Tibial nerve (tissue), 4 donors: ENCODE measurements at places on chromosomes 13 and 19.

- peak overlapping the region; percentile 100 for H3K27ac ChIP-seq
- H3K36me3 ChIP-seq = peaks cover 63% of the 10 kb centered on the region
- peaks cover 41% of the 10 kb centered on the region for H3K4me1 ChIP-seq
- no peak overlapping the region for H3K4me3 ChIP-seq
- H3K27me3 ChIP-seq = no peaks in the 10 kb centered on the region
- no peak for DNase-seq
Measured at GRCh38 chr19:18308051-18308947, 14.6 kb downstream of the LSM4 start.

- peak within 1 kb of the TSS; percentile 88 for H3K27ac ChIP-seq
- H3K4me3 ChIP-seq = peak within 1 kb of the TSS; percentile 97
- H3K4me1 ChIP-seq = peaks cover 38% of the 10 kb centered on the region
- no peaks in the 10 kb centered on the region for H3K36me3 ChIP-seq
- peak; percentile 62 for DNase-seq
Measured at GRCh38 chr13:114132419-114133121, at the start of gene RASA3. TSS of gene RASA3 (minus strand) at chr13:114132623. CDS start at chr13:114132489, 134 bp downstream.

- no peak overlapping the region for H3K4me3 ChIP-seq
- no peaks in the 10 kb centered on the region for H3K4me1 ChIP-seq
- no peaks in the 10 kb centered on the region for H3K36me3 ChIP-seq
- DNase-seq = no peak
- H3K27ac ChIP-seq = no peak overlapping the region
Measured at GRCh38 chr13:21797736-21798135, 126.9 kb downstream of the FGF9 start.

GRCh38 chr13:111516712-111517640, 196.5 kb downstream of the TEX29 start:
- no peaks in the 10 kb centered on the region for H3K4me1 ChIP-seq
- DNase-seq = no peak
- H3K27ac ChIP-seq = no peak overlapping the region
- peaks cover 53% of the 10 kb centered on the region for H3K27me3 ChIP-seq
- H3K36me3 ChIP-seq = no peaks in the 10 kb centered on the region

DNA sequence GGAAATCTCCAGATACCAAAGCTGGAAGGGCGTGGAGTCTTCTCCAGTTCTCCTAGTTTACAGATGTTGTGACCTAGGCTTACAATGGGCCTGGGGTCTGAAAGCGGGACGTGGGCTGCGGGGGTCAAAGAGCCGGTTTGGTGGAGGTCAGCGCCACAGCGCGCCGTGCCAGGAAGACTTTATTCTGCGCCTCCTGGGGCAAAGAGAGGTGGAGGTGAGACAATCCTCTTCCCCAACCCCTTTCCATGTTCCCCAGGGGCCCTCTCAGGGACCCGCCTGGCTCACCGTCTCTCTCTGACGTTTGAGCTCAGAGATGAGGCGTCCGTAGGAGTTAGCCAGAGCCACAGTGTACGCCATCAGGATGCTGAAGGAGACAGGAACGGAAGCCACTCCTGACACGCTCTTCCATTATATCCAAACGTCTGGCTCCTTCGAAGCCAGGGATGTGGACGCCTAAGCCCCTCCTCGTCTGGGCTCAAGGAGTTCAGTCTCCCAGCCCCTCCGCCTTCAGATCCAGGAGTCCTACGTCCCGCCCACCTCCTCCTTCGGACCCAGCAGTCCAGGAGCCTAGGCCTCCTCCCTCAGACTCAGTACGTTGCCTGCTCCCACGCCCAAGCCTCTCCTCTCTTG, 776 bp upstream of the LENG1 start:
- peaks cover 31% of the 10 kb centered on the region for H3K36me3 ChIP-seq
- H3K4me3 ChIP-seq = peak overlapping the region; percentile 57
- H3K4me1 ChIP-seq = no peaks in the 10 kb centered on the region

DNA sequence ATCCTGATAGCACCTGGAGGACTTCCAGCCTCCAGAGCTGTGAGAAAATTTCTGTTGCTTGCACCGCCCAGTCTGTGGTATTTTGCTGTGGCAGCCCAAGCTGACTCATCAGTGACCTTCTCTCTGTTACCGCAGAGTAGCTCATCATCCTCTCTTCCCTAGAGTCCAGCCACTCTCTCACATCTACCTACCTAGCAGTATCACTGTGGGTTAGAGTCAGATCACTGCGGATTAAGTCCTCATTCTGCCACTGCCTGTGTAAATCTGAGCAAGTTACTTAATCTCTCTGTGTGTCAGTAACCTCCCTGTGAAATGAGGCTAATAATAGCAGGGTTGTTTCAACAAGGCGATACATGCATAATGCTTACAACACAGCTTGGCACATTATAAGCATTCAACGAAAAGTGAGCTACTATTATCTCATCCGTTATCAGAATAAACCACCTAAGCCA, 40.3 kb upstream of the USPL1 start:
- no peak for DNase-seq
- H3K4me3 ChIP-seq = no peak overlapping the region
- peaks cover under 1% of the 10 kb centered on the region for H3K4me1 ChIP-seq

- H3K27ac ChIP-seq = no peak overlapping the region
- no peaks in the 10 kb centered on the region for H3K36me3 ChIP-seq
- peak overlapping the region; percentile 19 for H3K4me3 ChIP-seq
- no peak for DNase-seq
- no peaks in the 10 kb centered on the region for H3K4me1 ChIP-seq
Measured at GRCh38 chr13:106867249-106867648, 299.3 kb upstream of the ARGLU1 start.

- H3K27me3 ChIP-seq = no peaks in the 10 kb centered on the region
- DNase-seq = no peak
- H3K36me3 ChIP-seq = no peaks in the 10 kb centered on the region
- no peaks in the 10 kb centered on the region for H3K4me1 ChIP-seq
- no peak overlapping the region for H3K27ac ChIP-seq
Measured at GRCh38 chr19:33458171-33458633, 63.4 kb downstream of the PEPD start.

DNA sequence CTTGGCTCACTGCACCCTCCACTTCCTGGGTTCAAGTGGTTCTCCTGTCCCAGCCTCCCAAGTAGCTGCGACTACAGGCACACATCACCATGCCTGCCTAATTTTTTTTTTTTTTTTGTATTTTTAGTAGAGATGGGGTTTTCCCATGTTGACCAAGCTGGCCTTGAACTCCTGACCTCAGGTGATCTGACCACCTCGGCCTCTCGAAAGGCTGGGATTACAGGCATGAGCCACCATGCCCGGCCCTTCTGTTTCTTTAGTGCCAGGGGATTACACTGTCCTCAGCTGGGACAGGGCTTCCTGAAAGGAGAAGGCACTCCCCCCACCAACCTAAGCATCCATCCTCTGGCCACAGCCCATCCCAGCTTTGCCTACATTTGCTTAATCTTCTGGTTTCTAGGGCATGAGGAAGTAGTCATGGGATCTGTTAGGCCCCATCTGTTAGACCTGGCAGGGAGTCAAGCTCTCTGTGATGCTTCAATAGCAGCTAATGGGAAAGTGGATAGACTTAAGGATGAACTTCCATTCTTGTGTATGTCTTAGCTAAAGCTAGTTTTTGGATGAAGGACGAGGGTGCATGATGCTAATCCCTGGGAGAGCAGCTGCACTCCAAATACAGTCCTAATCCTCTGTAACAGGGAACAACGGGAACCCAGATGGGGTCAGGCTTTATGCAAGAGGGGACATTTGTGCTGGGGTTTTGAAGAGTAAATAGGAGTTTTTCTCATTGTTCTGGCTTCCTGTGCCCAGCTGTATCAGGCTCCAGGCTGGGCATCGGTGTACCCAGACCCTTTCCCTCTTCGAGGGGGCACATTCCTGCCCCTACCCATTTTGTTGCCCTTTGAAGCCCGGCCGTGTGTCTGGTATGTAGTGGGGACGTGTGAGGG, 2.6 kb downstream of the VAV1 start:
- DNase-seq = no peak
- no peak overlapping the region for H3K27ac ChIP-seq
- no peaks in the 10 kb centered on the region for H3K4me1 ChIP-seq
- H3K36me3 ChIP-seq = no peaks in the 10 kb centered on the region
- no peak overlapping the region for H3K4me3 ChIP-seq

DNA sequence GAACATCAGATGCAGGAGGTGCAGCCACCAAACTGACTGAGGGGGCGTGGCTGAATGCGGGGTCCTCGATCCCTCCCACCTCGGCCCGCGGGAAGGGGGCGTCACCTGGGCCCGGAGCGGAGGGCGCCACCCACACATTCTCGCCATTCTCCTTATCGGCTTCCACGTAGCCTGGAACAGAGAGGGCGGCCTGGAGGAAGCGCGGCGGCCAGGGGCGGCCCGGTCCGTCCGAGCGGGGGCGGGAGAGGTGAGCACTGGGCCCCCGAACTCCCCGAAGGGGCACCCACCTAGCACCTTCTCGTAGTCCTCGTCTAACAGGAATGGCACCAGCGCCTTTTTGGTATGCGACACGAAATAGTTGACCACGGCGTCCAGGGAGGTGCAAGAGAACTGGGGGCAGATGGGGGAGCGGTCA, 11.8 kb downstream of the STAP2 start:
- no peak for DNase-seq
- H3K4me3 ChIP-seq = no peak overlapping the region
- no peaks in the 10 kb centered on the region for H3K36me3 ChIP-seq
- no peaks in the 10 kb centered on the region for H3K4me1 ChIP-seq
- H3K27me3 ChIP-seq = peaks cover 15% of the 10 kb centered on the region

DNA sequence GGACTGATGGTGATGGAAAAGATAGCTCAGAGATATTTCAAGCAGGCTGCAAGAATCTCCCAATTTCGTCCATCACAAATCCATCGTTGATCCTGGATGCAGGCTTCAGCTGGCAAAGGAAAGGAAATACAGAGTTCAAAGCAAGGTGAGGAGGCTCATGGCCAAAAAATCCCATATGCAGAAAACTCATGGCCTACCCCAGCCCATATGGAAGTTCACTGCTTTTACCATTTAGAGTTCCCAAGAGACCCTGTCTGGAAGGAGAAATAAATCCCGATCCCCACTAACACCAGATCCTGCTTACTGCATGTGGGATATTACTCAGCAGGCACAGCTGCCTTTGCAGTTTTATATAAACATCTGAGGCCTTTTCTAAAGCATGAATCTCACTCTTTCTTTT, 412.9 kb upstream of the SPRY2 start:
- H3K27ac ChIP-seq = no peak overlapping the region
- H3K36me3 ChIP-seq = no peaks in the 10 kb centered on the region
- H3K4me3 ChIP-seq = no peak overlapping the region
- no peaks in the 10 kb centered on the region for H3K4me1 ChIP-seq
- H3K27me3 ChIP-seq = no peaks in the 10 kb centered on the region

- no peaks in the 10 kb centered on the region for H3K36me3 ChIP-seq
- H3K4me3 ChIP-seq = no peak overlapping the region
- no peaks in the 10 kb centered on the region for H3K4me1 ChIP-seq
- no peak overlapping the region for H3K27ac ChIP-seq
Measured at GRCh38 chr13:21871919-21872318, 201.0 kb downstream of the FGF9 start.

DNA sequence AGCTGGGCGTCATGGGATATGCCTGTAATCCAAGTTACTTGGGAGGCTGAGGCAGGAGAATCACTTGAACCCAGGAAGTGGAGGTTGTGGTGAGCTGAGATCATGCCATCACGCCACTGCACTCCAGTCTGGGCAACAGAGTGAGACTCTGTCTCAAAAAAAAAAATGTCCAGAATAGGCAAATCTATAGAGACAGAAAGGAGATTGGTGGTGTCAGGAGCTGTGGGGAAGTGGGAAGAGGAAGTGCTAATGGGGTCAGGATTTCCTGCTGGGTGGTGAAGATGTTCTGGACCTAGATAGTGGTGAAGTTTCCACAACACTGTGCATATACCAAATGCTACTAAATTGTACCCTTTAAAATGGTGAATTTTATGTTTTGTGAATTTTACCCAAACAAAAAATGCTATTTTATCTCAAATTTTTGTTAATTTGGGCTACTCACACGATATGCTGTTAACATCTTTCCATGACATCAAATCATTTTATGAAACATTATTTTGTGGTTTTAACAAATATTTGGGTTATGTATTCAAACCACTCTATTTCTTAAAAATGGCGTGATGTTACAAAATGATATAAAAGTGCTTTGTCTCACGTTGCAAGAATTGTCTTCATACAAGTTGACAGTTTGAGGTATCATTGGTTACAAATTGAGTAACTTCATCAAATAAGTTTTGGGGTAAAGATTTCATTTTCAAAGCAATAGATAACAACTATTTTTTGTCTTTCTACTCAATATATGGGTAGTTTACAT, 7.4 kb upstream of the CYP4F3 start:
- H3K27ac ChIP-seq = no peak overlapping the region
- no peak overlapping the region for H3K4me3 ChIP-seq
- no peaks in the 10 kb centered on the region for H3K4me1 ChIP-seq
- H3K27me3 ChIP-seq = no peaks in the 10 kb centered on the region
- DNase-seq = no peak

GRCh38 chr13:25468325-25469168, 96.8 kb downstream of the ATP8A2 start:
- DNase-seq = no peak
- no peaks in the 10 kb centered on the region for H3K27me3 ChIP-seq
- H3K36me3 ChIP-seq = no peaks in the 10 kb centered on the region
- peaks cover 5% of the 10 kb centered on the region for H3K4me1 ChIP-seq

- H3K4me3 ChIP-seq = no peak overlapping the region
- DNase-seq = no peak
- H3K27me3 ChIP-seq = no peaks in the 10 kb centered on the region
- no peak overlapping the region for H3K27ac ChIP-seq
- no peaks in the 10 kb centered on the region for H3K4me1 ChIP-seq
Measured at GRCh38 chr19:41076286-41076685, 12.0 kb upstream of the CYP2A13 start.

GRCh38 chr19:17549085-17549740, 6.2 kb upstream of the COLGALT1 start:
- no peak for DNase-seq
- no peaks in the 10 kb centered on the region for H3K27me3 ChIP-seq
- H3K4me1 ChIP-seq = no peaks in the 10 kb centered on the region
- H3K27ac ChIP-seq = no peak overlapping the region

DNA sequence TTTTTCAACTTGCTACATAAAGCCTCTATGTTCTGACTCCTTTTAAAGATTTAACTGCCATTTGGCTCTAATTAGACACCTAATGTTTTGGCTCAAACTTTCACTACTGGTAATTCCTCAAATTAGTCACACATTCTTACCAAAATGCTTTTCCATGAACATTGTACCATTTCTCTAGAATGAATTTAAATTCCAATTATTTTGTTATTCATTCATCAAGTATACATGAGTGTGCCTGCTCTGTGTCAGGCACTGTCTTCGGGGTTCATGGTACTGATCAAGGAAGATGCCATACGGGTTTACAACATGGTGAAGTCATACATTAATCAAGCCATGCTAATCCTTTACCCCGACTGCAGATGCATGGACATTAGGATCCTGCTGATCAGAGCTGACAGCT, 69.1 kb upstream of the POSTN start:
- no peaks in the 10 kb centered on the region for H3K36me3 ChIP-seq
- DNase-seq = no peak
- H3K4me3 ChIP-seq = no peak overlapping the region
- H3K4me1 ChIP-seq = no peaks in the 10 kb centered on the region
- no peak overlapping the region for H3K27ac ChIP-seq
